Mucosa of descending colon (tissue), 3 donors: ENCODE measurements at places on chromosomes 16 and 17. TPM values are rescaled to one million over a fixed set of nuclear protein-coding genes. Genes with fewer than 3 reads are reported as not detected.

The KCTD5 gene
- total RNA-seq, result 48.5 TPM

DNA sequence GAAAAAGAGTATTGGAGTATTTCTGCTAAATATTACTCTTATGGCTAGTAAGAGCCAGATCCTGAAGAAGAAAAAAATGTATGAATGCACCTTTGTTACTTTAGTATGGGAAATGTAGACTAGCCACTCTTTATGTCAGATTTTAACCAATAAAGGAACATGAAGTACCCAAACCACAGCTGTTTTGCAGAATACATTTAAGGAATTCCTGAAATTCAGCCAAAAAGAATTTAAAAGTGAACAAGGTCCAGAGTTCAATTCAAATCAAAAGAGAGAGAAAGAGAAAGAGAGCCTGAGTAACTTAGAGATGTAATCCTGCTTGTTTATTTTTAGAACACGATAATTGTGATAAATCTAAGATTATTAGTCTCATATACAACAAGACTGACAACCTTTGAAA is 1.2 kb downstream of the KCNJ16 start:
- no peak for DNase-seq

The DNAI2 gene
- total RNA-seq, result not detected

- no peak for DNase-seq
These were observed 6.5 kb downstream of the GOSR2 start for GRCh38 chr17:46929413-46929812.

- DNase-seq, result no peak
These were observed 1.7 kb downstream of the TMC6 start for GRCh38 chr17:78126895-78127238.

The ANKRD40CL gene
- 32.2 TPM for total RNA-seq

The WNK4 gene
- total RNA-seq, result 17.5 TPM

GRCh38 chr16:11618107-11618717 is 31.5 kb upstream of the LITAF start:
- no peak for DNase-seq

- DNase-seq, result no peak
These were observed 223.5 kb upstream of the N4BP1 start for GRCh38 chr16:48833461-48833860.

- DNase-seq, result peak; percentile 74
These were observed 9.0 kb downstream of the SMIM5 start for GRCh38 chr17:75642182-75642783.

DNA sequence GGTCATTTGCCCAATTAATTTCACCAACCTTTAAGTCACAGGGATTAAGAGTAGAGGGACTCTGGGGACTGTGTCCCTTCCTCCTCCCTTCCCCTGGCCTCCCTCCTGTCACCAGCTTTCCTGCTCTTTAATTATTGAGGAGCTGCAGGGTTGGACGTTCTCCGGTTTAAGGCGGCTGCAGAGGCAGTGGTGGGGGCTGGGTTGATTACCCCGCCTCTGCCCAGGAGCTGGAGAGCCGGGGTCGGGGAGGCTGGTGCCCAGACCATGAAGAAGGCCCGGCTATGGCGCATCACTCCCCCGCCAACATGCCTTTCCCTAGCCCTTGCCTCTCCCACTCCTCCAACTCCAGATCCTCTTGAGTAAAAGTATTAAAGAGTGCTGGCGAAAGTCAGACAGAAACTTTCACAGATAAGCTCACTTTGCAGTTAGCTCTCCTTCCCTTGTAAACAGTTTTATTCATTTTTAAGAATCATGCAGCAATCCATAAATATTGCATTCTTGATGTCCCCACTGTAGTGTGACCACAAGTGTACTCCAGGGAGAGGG is 1.1 kb upstream of the FOXJ1 start:
- no peak for DNase-seq

DNA sequence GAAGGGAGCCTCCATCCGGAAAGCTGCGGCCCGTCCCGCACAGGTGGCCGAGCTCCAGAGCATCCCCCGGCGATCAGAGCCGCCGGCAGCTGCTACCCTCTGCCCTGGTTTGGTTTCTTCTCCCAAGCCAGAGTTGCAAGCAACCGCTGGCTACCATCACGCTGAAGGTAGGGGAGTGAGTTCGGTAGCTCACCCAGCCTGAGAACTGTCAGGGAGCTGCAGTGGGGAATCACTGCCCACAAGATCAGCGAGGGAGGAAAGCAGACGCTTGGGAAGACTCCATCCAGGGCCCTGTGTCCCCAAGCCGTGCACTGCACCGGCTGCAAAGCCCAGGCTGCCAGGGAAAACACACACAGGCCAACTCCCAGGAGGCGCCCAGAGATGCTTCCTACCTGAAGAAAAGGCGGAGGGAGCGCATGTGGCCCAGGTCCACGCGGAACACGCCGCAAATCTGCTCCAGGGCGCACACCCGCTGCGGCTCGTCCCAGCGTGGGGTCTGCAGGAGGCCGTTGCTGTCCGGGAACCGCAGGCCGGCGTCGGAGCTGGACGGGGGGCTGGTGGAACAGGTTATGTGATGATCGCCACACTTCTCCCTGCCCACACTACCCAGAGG is 83.3 kb downstream of the TBC1D16 start:
- no peak for DNase-seq

- no peak for DNase-seq
These were observed 65.2 kb upstream of the SIAH1 start for GRCh38 chr16:48450367-48450766.

DNA sequence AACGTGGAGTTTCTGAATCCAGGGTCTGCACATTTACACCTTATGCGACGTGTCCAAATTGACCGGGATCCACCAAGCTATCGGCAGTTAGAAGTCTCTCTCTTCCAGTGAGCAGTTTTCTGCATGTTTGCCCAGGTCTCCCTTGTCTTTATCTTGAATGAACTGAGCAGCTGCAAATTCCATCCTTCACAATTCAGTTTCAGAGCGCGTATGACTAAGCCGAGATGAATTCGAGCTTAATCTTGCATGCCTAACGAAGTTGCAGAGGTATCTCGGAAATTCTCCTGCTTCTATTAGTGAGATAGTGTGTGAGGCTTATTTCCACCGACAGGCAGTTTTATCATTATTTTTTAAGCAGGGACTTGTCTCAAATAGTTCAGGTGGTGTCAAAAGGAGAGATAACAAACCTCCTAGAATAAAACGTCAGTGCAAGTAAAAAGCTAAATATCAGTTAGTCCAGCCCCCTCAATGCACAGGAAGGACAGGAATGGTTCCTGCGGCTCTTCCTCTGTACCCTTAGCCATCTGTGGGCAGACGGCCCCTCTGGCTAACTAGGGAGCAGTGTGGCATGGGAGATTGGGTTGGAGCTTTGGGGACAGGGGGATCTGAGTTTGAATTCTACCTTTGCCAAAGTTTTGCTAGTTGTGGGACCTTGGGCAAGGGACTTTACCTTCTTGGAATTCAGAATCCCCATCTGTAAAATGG is 93.0 kb upstream of the GPR139 start:
- DNase-seq, result no peak

GRCh38 chr16:65463652-65464260 is 341.9 kb upstream of the CDH11 start:
- DNase-seq, result no peak

- DNase-seq, result no peak
These were observed 14.3 kb downstream of the PRKAR1A start for GRCh38 chr17:68526548-68526947.

The CTRB2 gene
- total RNA-seq, result not detected

GRCh38 chr16:29986231-29986630 is 9.2 kb downstream of the HIRIP3 start:
- DNase-seq, result no peak

The USP6 gene
- total RNA-seq, result 0.09 TPM

The CCDC78 gene
- 0.80 TPM for total RNA-seq

The TRIM72 gene
- 0.02 TPM for total RNA-seq

DNA sequence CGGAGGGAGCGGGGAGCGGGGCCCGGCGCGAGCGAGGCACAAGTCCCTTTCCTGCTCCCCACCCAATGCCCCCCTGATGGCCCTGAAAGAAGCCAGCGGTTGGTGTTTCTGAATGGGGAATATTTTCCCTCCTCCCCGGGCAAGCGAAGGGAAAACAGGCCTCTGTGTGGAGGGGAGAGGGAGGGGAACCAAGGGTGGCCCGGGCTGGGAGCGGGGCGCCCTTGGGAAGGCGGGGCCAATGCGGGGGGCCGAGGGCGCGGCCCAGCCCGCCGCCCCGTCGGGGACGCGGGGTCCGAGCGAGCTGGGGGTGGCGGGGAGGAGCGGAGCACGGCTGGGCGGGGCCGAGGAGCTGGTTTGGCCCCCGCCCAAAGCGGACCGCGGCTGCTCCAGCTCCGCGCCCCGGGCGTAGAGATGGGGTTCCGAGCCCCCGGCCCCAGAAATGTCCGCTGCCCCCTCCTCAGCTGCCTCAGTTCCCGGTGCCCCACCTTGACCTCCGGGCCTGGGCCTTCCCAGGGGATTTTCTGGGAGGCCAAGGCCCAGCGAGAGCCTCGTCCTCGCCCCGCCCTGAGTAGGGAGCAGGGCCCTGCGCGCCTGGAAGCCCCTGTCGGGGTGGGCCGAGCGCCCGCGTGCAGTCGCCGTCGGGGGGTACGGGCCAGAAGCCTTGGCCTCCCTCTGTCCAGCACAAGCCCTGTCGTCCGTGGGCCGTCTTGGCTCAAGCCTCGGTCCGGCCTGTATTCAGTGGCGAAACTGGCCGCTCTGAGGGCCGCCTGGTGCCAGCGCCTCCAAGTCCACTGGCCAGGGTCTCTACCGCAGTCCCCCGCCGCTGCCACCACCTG is 3.9 kb upstream of the HEXIM1 start:
- peak; percentile 73 for DNase-seq

The EXOC3L1 gene
- total RNA-seq, result 6.8 TPM

GRCh38 chr17:73806768-73807167 is 162.5 kb upstream of the SDK2 start:
- no peak for DNase-seq

The TEDC2 gene
- 1.1 TPM for total RNA-seq

The GLTPD2 gene
- not detected for total RNA-seq

The CBLN1 gene
- total RNA-seq, result 0.29 TPM

The C1QL1 gene
- 0.29 TPM for total RNA-seq

DNA sequence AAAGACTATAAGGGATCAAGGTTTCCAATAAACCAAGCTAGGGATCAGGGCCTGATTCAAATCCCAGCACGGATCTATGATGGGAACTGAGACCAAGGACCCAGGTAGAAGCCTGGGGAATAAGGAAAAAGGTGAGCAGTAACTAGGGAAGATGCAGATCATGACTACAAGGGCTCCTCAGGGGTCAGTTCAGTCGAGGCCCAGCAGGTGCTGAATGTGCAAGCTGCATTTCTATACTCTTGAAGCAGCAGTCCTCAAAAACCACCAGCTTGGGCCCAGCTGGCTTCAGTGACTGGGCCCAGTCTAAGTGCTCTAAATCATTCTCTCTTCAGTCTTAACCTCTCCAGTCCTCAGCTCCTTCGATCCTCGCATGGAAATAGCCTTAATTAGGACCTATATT is 228.8 kb upstream of the AXIN2 start:
- no peak for DNase-seq

The CMTM3 gene
- 9.3 TPM for total RNA-seq

- no peak for DNase-seq
These were observed 448.0 kb downstream of the SLC39A11 start for GRCh38 chr17:72644492-72644891.

The P4HB gene
- total RNA-seq, result 491 TPM

The RASL10B gene
- total RNA-seq, result 0.65 TPM

GRCh38 chr17:51362811-51363585 is 102.7 kb downstream of the UTP18 start:
- no peak for DNase-seq

The SHCBP1 gene
- 0.63 TPM for total RNA-seq

GRCh38 chr16:8831871-8832716 is 34.5 kb downstream of the PMM2 start:
- DNase-seq, result no peak

DNA sequence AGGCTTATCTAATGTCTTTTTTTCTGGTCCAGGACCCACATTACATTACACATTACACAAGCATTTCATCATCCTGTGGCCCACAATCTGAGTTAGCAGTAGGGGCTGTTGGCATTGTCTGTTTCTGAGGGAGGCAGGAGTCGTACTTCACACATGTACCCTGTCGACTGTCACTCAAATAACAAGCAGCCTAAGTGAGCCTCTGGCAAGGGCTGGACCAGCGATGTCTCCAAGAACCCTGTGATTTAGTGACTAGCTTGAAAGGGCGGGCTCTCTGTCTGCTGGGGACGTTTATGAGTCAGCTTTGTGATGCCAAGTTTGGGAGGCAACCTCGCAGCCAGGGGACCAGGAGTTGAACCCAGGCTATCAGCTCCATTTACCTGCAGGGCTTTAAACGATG is 251.4 kb downstream of the HS3ST3B1 start:
- no peak for DNase-seq

The NLRP1 gene
- total RNA-seq, result 13.9 TPM

The PRSS53 gene
- total RNA-seq, result 1.3 TPM

DNA sequence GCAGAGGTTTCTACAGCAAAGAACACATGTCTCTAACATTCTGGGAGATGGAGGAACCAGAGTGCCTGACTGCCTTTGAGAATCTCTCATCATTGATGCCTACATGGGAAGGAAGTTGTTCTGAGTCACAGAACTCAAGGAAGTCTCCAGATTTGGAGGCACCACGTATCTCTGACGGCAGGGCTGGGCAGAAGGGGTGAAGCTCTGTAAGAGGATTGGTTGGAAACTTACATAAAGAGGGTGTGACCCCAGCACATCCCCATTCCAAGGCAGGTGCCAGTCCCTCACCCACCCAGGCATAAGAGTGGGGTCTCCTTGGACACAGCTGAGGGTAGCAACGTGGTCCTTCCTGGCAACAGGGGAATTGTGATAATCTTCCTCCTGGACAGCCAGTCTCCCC is 17.4 kb downstream of the TNFRSF13B start:
- DNase-seq, result no peak

DNA sequence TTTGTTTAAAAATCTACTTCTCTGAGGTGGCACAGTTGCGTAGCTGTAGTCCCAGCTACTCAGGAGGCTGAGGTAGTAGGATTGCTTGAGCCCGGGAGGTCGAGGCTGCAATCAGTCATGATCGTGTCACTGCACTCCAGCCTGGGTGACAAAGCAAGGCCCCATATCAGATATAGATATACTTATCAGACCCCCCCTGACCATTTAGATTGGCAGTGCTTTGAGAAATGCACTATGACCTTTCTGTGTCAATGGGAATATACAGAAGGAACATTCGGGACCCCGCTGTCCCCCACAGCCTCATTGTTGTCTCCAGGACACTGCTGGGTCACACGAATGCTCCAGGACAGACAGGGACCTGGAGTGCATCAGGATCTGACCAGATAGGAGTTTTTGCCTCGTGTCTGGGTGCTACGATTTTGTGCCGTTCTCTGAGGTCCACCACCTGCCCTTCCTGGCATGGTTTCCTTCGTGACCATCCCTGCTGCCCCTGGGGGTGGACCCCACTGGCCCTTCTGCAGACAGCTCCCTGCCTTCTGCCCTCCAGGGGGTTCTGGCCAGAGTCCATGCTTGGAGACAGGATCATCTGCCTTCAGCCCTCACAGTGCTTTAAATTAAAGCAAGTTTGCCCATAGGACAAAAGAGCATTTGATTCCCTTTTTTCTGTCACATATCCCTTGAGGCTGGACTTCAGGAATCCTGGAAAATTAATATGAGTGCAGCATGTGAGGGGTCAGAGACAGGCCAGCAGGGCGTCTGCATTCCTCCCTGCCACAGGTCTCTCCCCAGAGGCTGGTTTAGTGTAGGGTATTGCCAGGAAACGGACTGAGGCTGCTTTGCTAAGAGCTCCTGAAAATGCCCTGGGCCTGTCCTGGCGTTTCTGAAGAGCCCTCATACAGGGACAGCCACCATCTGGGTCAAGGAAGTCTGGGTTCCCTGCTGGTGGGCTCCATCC is 19.3 kb downstream of the PLD6 start:
- DNase-seq, result no peak

The CTRB1 gene
- not detected for total RNA-seq
